ENCODE measurements at places on chromosomes 7 and 10. TPM values are rescaled to one million over a fixed set of nuclear protein-coding genes. Genes with fewer than 3 reads are reported as not detected.
A peak's percentile ranks its signal among the peaks of the same experiment; 100 is the strongest.

PILRA gene
- 2.2 TPM for total RNA-seq

DGKB gene
- total RNA-seq = not detected

SEMA4G gene
- 0.78 TPM for total RNA-seq

GJC3 gene
- total RNA-seq = not detected

PIK3AP1 gene
- 157 TPM for total RNA-seq

FANK1 gene
- total RNA-seq = 0.42 TPM

SLIT1 gene
- total RNA-seq = 0.24 TPM

ADCK2 gene
- 17.6 TPM for total RNA-seq

DNA sequence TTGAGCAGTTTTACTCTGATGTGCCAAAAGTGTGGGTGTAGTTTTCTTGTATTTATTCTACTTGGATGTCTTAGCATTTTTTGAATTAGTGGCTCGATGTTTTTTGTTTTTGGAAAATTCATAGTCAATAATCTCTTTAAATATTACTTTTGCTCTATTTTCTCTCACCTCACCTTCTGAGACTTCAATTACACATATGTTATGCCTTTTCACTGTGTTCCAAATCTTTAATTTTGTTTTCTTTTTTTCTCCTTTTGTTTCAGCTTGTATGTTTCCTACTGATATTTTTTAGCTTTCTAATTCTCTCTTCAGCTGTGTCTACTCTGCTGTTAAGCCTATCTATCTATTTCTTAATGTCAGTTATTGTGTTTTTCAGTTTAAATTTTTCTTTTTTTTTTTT lies 69.5 kb downstream of the ZNF503 start:
- no peak for DNase-seq

DNA sequence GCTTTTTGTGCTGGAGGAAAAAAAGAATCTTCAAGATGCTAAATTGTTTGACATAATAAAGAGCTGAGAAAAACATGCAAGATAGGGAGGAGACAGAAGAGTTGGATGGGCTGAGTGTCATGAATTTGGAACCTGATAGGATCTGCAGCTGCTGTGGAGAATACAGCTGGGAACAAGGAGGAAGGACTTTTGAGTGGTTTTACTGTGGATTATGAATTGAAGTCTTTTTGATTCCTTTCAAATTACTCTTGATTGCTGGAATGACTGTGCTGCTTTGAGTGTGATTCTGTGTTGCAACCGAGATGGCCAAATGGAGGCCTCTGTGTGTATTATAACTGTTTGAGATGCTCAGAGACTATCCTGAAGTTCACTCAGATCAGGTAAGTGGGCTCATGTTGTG lies 4.0 kb downstream of the EFCAB10 start:
- no peak for DNase-seq

GRCh38 chr10:77837248-77837924 lies 89.2 kb downstream of the DLG5 start:
- no peak for DNase-seq

- no peak for DNase-seq
Observed at GRCh38 chr10:88786032-88786770, 16.3 kb upstream of the LIPM start.

GRCh38 chr10:129786216-129786615 lies 177.9 kb downstream of the EBF3 start:
- no peak for DNase-seq

DNA sequence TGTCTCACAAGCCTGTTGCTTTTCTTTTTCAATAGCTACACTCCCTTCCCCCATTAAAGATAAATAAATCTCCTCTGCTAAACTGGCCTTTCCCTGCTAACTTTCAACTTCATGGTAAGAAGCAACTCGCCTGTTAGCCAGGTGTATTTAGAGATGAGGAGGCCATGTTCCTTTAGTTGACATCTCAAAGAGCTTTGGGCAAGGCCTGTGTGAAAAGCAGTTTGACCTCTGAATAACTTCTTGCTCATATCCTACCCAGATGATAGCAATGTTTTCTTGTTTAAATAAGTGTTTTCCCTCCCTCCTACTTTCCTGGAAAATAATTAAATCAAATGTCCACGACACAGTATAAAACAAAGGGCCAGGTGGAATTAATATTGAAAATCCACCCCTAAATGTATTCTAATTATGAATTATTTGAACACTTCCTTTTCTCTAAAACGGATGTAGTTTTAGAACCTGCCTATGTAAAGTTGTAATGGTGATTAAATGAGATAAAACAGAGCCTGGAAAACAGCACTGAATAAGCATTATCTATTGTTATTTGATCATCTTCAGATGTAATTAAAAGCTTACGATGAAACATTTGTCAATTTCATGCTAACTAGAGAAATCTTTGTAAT lies 78.5 kb downstream of the HGF start:
- no peak for DNase-seq

- no peak for DNase-seq
Observed at GRCh38 chr10:121485436-121486139, 112.7 kb downstream of the FGFR2 start.

GRCh38 chr10:3853016-3853415 lies 68.0 kb upstream of the KLF6 start:
- no peak for DNase-seq

GRCh38 chr7:99006739-99007424 lies 128.6 kb downstream of the TRRAP start:
- DNase-seq = no peak

- no peak for DNase-seq
Observed at GRCh38 chr7:1846331-1847065, 176.4 kb downstream of the ELFN1 start.

DNA sequence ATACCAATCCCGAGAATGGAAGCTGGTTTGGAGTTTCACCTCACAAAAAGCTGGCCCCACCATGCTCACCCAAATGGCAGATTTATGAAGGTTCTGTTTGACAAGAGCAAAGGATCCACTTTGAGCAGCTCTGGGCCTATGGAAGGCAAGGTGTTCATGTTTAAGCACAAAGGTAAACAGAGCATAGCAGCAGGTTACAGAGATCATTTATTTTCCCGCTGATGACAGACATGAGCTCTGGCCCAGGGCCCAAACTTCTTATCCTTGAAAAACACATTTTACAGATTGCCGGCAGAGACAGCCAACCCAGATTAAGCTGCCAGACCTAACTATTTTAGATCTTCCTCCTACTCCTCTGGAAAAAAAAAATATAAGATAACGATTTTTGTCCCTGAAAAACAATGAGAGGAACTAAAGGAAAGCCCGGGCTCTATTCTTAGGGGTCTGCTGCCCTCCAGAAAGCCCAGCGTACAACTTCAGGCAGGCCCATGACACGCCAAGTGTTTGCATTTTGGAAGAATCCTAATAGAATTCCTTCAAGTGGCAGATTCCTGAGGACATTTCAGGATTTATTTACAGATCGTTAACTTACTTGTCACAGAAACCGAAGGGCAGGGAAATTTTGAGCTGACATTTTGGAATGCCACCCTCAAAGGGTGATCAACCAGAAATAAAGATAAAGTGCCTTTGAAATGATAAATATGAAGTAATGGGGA lies 40.0 kb downstream of the SYPL1 start:
- DNase-seq = no peak

DNA sequence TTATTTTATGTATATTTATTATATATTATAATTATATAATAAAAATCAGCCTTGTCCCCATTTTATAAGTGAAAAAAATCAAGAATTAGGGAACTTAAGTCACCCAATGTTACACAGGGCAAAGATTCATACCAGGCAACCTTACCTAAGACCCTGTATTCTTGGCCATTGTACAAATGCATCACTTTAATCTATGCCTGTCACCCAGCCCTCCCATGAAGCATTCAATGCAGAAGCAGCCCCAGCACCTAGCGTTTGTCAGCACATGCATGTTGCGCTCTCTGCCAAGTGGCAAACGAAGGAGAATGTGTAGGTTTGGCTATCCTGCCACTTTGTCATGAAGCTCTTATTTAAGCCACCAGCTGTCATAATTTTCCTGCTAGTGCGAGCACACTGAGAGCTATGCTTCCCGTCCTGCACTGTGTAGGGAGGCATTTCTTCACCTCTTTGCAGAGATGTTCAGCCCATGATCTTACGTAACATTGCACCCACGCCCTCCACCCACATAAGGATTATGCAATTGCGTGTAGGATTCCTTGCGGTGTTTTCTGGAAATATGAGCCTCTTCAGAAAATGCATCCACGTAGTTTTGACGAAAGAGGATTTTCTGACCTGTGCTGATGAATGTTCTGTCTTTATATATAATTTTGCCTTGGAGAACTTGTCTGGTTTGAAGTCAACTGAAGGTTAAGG lies 7.7 kb upstream of the COBL start:
- DNase-seq = no peak

DNA sequence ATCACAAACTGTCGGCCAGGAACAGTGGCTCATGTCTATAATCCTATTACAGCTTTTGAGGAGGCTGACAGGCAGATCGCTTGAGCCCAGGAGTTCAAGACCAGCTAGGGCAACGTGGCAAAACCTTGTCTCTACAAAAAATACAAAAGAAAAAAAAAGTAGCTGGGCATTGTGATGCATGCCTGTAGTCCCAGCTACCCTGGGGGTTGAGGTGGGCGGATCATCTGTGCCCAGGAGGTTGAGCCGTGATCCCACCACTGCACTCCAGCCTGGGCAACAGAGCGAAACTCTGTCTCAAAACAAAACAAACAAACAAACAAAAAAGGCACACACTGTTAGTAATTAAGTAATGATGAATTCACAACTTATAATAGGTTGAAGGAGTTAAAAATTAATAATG lies 441.5 kb upstream of the PCDH15 start:
- no peak for DNase-seq

- DNase-seq = no peak
Observed at GRCh38 chr7:157425137-157425731, 88.4 kb downstream of the DNAJB6 start.

DNA sequence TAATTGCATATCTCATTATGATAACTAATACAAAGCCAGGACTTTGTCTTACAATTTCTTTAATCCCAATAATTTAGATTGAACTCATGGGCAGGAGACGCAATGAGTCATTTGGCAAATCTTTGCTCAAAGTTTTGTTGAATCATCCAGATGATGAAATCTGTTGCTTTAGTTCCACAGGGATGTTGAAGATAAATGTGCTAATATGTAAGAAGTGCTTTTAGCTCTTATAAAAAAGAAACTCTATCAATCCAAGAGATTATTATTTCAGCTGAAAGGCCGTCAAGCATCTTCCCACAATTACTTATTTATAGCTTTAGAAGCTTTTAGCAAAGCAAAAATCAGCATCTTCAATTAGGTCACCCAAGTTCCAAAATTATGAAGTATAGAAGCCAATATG lies 36.8 kb upstream of the ANK3 start:
- no peak for DNase-seq

DNA sequence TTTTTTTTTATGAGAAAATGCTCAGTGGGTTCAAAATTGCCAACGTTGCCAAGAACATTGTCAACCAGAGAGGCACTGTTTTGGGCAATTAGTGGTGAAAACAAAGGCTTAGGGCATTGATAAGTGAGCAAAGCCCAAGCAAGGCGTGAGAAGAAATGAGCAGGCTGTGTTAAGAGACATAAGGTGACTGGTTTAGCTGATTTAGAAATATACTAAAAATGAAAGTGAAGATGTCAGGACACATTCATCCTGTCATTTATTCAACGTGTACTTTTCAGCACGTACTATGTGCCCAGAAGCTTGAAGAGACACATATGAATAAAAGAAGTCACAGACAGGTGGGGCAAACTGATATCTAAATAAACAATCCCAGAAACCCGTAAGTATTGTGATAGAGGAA lies 31.8 kb downstream of the AOAH start:
- no peak for DNase-seq

DNA sequence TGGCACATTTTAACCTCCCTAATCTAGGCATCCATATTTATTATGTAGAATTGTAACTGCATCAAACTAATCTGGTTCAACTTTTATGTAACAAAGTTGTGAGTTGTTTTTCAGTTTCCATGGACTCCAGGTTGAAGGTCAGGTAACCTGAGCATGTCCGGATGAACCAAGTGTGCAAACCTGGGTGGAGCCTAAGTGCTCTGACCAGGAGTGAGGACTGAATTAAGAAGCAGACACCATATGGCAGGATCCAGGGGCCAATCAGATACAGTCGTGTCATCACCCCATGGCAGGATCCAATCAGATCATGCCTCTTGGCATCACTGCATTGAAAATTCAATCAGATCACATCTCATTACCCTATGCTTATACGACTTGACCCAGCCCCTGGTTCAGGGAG lies 41.2 kb upstream of the PHYHIPL start:
- no peak for DNase-seq

DNA sequence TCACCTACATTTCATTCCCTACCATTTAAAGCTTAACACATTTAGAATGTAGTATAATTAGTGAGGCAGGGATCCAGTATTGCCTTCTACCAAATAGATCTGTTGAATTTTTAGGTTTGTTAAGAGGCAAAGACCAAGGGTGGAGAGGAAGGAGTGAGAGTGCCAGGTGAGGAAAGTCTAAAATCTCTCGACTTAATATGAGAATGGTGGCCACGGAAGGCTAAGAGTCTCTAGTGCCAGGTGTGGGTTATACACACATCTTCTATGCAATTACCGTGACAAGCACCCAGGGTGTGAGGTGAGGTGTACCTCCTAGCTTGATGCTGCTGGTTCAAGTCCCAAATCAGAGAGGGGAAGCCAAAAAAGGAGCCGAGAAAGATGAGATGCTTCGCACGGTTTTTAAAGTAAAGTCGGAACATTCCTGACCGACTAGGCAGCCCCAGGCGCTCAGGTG lies 439 bp downstream of the IQUB start:
- no peak for DNase-seq

DNA sequence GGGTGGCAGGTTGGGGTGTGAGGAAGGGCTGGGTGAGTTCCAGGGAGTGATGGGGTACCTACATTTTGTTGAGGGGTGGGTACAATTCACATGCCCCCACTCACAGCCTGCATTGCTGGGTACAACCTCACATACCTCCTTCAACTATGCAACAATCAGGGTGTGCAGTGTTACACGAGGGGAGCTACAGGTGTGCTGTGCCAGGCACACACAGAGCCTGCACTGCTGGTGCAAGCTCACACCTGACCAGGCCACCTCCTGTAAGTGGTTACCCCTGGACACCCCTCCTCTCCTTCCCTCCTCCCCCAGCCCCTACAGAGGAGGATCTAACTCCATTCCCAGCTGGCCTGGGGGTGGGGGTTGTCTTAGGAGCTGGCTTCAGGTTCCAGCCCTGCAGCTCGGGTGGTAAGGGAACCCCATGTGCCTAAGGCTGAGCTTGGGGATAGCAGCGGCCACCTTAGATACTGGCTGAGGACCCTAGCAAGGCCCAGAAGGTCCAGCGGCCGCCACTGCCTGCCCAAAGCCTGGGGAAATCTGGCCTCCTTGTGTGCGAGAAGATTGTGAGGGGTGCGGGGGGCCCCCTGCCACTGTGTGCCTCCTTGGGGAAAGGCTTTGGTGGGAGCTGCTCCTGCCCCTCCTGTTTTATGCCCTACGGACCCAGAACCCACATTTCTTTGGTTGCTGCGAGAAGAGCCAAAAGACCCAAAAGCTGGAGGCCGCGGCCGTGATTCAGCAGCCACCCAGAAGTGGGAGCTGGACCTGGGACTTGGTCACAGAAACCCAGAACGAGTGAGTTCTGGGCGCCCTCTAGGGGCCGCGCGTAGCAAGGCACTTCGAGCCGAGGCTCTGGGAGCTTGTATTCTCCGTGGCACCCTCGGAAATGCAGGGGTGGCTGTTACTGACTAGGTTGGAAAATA lies 10.8 kb downstream of the TLX1 start:
- DNase-seq = peak; percentile 75

Measured in activated B cell treated with CpG ODN at 0.5 μM for 24 hours (primary cell).